Activated CD8-positive, alpha-beta T cell treated with anti-CD3 and anti-CD28 coated beads, Interleukin-2, amount 10 ng/mL, durations not matched to agents 7 days and 5 days (primary cell): ENCODE measurements at places on chromosomes 7 and 10. TPM values are rescaled to one million over a fixed set of nuclear protein-coding genes. Genes with fewer than 3 reads are reported as not detected.

DNA sequence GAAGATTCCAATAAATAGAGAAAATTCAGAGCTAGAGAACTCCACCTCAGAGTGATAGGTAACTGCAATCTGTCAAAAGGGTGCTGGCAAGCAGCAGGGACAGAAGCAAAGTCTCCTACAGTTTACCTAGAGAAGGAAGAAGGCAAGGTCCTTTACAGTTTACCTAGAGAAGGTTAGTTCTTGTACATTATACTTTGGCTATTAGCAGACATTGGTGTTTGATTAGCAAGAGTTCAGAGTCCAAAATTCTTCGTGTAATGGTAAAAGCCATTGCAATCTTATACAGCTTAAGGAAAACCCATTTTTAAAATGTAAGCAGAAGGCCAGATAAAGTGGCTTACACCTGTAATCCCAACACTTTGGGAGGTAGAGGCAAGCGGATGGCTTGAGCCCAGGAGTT lies 45.9 kb downstream of the SLC25A13 start:
- DNase-seq = no peak

- peak; percentile 35 for DNase-seq
These were observed 40.1 kb downstream of the ELMO1 start for GRCh38 chr7:37408291-37409228.

The RHOBTB1 gene
- total RNA-seq = not detected

The SLC39A12 gene
- total RNA-seq = not detected

DNA sequence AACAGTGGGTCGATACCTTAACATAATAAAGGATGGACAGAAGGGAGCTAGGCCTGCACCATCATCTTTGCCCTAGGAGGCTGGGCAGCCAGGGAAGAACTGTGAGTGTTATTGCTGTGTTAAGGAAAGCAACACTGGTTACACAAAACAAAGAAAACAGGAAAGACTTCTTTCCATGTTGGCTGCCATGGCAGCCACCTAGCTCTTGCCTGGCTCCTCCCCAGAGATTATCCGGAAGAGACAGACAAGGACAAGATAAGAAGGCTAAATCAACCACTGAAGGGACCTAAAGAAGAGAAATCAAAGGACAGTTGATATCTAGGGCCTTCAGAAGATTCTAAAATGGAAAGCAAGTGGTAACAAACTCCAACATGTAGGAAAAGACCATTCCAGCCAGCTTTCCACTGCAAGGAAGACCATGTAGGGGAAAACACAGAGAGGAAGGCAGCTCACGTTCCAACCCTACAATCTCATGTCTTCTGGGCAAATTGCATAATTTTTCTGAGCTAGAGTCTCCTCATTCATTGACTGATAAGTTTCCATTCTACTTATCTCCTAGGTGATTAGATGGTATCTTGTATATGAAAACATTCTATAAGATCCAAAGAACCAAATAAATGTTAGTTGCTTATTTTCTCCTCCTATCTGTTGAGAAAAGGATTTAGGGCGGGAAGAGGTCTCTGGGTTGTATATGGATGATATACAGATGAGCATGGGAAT lies 51.2 kb downstream of the SP8 start:
- DNase-seq = no peak

GRCh38 chr10:11235771-11236170 lies 218.1 kb downstream of the CELF2 start:
- DNase-seq = no peak

GRCh38 chr10:73593812-73594211 lies 2.7 kb upstream of the USP54 start:
- no peak for DNase-seq

- DNase-seq = no peak
These were observed 1.8 kb downstream of the TPST1 start for GRCh38 chr7:66206934-66207240.

The PRPF18 gene
- total RNA-seq = 22.9 TPM

DNA sequence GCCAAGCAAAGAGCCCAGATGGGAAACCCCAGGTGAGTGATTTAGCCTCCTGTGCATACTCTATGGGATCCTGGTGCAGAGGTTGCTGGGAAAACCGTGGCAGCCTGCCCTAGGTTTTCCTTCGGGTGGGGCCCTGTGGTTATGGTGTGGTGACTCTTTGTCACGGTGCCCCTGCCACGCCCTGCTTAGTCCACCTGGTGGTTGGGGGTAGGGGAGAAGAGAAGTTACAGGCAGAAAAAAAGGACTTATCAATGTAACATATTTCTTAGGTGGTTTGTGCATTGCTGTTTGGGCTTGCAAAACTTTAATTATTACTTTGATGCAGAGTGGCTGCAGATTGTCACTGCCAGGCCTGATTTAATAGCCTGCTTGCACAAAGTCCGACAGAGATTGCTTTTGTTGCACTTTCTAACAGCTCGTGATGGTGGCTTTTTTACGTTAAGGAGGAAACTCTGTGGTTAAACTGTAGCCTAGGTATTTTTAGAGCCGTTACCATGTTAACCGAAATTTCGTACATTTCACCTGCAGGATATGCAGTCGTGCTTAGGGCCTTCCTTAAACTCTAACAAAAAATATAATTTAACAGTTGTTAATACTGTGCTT lies 197.4 kb downstream of the RNLS start:
- peak; percentile 87 for DNase-seq

DNA sequence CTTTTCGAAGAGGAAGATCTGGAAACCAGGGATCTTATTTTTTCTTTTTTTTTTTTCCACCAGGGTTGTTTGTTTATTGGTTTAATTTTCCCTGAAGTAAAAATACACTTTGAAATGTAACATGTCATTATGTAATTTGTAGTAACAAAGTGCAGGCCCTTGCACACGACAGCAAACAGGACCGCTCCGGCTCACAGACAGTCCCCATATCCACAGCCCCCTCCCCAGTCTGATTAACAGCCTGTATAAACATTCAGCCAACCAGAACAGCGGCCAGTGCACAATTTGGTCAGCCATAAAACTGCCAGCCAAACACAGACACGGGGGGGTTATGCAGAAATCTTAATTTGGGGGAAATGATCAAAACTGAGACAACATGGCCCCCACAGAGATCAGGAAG lies 431.6 kb upstream of the NPVF start:
- DNase-seq = no peak

The ASB4 gene
- total RNA-seq = not detected

DNA sequence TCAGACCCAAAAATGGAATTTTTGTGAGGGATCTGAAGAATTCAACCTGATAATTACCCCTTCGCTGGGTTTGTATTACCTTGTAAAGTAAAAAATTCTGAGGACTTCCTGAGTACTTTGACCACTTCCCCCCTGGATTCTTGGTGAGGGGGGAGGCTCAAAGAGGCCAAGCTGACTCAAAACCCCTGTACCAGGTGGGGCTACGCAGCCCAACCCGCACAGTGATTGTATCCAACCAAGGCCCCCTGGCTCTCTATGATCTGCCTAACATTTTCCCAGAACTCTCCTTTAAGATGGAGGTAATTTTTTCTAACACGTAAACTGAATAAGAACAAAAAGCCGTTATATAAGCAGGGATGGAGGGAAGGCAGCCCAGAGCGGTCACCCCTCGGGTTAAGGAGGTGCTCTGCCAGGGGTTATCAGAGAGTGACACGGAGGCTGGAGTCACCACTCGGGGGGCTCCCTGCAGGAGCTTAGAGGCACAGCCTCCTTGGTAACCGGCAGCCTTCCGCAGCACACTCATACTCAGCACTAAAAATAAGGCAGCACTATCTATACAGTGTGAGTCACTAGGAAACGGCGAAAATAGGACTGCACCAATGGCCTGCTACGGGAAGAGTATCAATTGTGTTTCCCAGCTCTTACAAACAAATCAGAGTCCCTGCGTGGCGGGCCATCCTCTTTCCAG lies 255.4 kb downstream of the ELMO1 start:
- no peak for DNase-seq

DNA sequence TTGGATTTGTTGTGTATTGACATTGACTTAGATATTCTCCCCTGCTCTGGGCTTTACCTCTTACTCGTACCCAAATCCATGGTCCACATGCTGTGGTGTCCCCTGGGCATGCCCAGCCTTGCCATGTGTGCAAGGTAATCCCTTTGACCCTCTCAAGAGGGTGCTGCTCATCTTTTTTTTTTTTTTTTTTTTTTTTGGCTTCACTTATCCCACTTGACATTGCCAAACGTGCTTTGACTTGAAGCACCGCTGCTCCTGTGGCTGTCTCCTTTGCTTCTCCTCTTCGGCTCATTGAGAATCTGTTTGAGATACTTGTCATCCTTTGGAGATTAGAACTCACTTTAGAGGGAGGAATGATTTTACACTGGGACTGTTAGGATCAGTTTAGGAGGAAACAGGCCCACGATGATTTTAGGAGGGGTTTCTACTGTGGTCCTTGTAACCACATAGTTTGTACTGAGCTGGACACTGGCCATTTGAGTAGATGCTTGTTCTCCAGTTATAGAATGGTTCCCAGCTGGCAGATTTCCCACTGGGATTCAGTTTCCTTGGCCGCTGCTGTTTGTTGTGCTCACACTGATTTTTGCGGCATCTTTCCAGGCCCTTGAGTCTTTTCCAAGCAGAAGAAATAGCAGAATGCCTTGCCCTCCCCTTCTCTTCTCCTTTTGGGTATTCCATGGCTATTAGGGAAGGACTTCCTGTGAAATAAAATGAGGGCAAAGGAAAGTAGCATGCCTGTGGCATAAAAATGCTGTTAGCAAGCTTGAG lies 184.8 kb downstream of the AUTS2 start:
- DNase-seq = no peak

GRCh38 chr7:132412435-132412834 lies 163.8 kb downstream of the PLXNA4 start:
- DNase-seq = no peak

The ZCCHC24 gene
- total RNA-seq = 1.7 TPM

The FKBP6 gene
- not detected for total RNA-seq

The EEPD1 gene
- total RNA-seq = 2.6 TPM

- no peak for DNase-seq
These were observed 11.1 kb downstream of the ZNF316 start for GRCh38 chr7:6648066-6648814.

GRCh38 chr7:104179178-104179577 lies 28.6 kb downstream of the ORC5 start:
- no peak for DNase-seq

GRCh38 chr7:134787720-134788119 lies 8.3 kb downstream of the CALD1 start:
- no peak for DNase-seq

GRCh38 chr10:79582096-79582495 lies 21.9 kb upstream of the SFTPA2 start:
- no peak for DNase-seq

The ADRB1 gene
- total RNA-seq = 0.29 TPM

DNA sequence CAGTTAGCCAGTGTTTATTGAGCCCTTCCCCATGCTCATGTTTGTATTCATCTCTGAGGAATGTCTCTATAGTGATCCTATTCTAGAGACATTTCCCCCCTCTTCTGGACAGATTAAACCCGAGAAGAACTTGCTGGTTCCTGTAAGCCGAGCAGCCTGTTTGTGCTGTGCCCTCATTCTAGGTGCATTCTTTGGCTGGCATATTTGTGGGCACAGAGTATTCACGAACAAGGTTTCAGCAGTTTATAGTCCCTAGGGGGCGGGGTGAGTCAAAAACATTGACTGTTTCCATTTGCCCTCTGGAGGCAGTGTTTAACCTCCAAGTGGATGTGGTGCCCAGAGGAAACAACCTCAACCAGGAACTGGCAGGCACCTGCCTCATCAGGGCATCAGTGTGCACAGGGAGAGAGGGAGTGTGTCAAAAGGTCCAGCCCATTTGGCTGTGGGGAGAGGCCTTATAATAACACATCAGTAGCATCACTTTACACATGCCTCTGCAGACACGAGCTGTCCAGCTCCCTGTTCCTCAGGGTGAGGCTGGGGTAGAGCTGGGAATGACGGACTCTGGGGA lies 273.3 kb upstream of the LRGUK start:
- peak; percentile 34 for DNase-seq

The ZEB1 gene
- total RNA-seq = 38.3 TPM

- no peak for DNase-seq
These were observed 8.0 kb downstream of the PSAP start for GRCh38 chr10:71842856-71843686.

GRCh38 chr7:82697897-82698296 lies 254.3 kb upstream of the CACNA2D1 start:
- no peak for DNase-seq

DNA sequence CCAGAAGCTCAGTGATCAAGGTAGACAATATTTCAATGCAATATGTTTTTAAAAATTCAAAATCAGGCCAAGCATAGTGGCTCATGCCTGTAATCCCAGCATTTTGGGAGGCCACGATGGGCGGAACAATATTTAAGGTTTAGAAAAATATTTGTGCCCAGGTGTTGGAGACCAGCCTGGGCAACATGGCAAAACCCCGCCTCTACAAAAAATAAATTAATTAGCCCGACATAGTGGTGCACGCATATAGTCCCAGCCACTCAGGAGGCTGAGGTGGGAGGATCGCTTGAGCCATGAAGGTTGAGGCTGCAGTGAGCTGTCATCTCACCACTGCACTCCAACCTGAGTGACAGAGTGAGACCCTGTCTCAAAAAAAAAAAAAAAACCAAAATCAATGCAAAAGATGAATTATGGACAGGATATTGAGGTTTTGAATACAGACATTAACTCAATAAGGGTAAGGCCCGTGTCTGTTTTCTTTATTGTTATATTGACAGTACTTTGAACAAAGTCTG lies 913 bp upstream of the IFIT5 start:
- no peak for DNase-seq

GRCh38 chr10:60944058-60944909 lies at the start of gene RHOBTB1:
TSS of gene RHOBTB1 (minus strand) at chr10:60944185. CDS start at chr10:60911542, 32,643 bp downstream.
- peak; percentile 36 for DNase-seq

The ITPRID1 gene
- not detected for total RNA-seq

The LMOD2 gene
- not detected for total RNA-seq
